ENCODE measurements at places on chromosomes 5 and 9.
A peak's percentile ranks its signal among the peaks of the same experiment; 100 is the strongest.

DNA sequence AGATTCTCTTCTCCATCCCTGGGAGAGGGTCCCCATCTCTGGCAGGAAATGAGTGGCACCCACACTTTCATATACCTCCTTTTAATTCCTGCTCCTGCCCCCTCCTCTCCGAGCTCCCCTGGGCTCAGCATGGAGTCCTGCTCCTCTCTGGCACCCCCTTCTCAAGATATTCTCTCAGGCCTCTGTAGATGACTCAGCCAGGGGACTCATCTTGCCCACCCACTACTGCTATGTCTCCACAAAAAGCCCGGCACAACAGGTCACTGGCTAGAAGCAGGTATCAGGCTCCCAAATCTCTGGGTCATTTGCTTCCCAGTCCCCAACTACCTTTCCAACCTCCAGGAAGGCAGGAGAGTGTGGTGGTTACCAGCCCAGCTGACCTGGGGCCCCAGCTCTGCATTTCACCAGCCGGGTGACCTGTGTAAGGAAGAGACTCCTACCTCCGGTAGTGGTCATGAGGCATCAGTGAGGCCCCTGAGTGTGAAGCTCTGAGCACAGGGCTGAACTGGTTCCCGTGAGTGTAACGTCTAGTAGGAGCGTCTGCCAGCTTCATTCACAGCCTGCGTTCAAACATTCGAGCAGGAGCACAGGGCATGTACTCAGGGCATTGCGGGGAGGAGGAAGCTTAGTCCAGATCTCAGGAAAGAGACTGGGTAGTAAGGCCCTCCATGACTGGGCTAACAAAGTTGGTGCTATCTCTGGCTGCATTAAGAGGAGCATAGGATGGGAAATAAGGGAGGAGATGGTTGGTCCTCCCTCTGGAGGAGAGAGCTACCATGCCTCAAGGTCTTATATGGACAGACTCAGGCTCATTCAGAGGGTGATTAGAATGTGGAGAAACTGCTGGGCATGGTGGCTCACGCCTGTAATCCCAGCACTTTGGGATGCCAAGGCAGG is 63.7 kb downstream of the LMX1B start:
- no peaks in the 10 kb centered on the region for H3K36me3 ChIP-seq
- H3K4me3 ChIP-seq = no peak overlapping the region
- H3K27me3 ChIP-seq = peaks cover 70% of the 10 kb centered on the region
- peak; percentile 17 for DNase-seq

DNA sequence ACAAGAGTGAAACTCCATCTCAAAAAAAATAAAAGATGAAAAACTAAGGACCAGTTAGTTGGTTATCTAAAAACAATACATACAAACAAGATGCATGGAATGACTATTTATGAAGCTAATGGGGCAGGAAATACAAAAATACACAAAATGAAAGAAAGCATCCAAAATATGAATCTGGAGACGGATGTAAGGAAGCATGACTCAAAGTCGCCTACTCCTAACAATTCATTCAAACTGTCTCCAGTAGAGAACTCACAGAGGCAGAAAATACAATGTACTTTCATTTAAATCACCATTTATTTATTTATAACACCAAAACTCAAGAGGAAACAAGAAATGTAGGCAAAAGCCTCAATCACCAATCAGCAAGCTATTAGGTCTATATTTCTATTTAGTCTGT is 68.4 kb downstream of the SCAI start:
- no peaks in the 10 kb centered on the region for H3K4me1 ChIP-seq
- H3K27me3 ChIP-seq = no peaks in the 10 kb centered on the region

DNA sequence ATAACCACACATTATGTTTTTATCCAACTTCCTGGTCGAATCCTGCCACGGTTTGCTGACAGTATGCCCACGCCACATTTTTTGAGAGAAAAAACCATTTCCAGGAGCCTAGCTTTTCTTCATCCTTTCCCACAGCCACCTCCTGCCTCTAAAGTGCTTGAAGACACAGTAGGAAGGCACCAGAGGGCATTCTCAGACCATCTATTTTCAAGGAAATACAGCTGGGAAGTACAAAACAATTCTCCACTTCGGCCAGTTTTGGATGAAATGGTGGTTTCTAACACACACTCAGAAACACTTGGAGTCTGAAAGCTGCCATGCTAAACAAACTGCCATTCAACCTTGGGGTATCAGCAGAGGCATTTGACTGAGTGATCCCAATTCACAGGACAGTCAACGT is 86.3 kb upstream of the RPS23 start:
- H3K27ac ChIP-seq = no peak overlapping the region
- no peak overlapping the region for H3K4me3 ChIP-seq
- H3K27me3 ChIP-seq = no peaks in the 10 kb centered on the region
- no peak for DNase-seq
- H3K4me1 ChIP-seq = peaks cover 25% of the 10 kb centered on the region

DNA sequence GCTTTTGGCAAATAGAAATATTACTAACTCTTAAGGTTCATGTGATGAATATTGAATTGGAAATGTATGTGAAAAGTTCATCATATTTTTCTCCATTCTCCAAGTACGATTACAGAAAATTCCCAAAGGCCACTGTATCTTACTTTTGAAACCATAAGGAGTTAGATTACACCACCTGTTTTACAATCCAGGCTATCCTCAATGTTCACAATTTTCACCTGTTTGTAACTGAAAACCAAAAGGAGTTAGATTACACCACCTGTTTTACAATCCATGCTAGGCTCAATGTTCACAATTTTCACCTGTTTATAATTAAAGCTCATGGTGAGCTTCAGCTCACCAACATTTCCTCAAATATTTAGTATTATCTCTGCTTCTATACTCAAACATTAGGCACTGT is 188.0 kb downstream of the HCN1 start:
- no peaks in the 10 kb centered on the region for H3K4me1 ChIP-seq
- no peak overlapping the region for H3K4me3 ChIP-seq
- no peaks in the 10 kb centered on the region for H3K27me3 ChIP-seq
- DNase-seq = no peak
